GM23248 (cell line): ENCODE measurements at places on chromosomes 3 and 15.

GRCh38 chr3:132317229-132317948, at the start of gene ACP3:
Gene ACP3, plus strand, starts transcription at chr3:132317407. Its CDS starts 50 bp downstream, at chr3:132317457.
- DNase-seq: peak; percentile 77

DNA sequence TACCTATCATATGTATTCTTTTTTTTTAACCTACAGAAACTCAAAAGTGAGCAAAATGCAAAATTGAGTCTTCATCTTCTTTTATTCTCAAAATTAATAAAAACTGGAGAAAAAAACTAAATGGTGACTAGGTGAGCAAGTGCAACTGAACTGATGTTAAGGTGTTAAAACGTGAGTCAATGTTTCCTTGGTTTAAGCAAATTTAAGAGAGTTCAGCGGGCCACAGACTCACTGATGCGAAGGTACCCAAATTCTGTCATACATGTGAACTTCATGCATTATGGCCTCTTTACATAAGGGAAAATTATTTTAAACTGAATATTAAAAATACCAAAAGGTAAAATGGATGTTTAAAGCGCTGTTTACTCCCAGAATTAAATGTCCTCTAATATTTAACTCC, 206.6 kb downstream of the FOXP1 start:
- no peak for DNase-seq

- DNase-seq: peak; percentile 44
Measured at GRCh38 chr3:114686621-114687020, 392.8 kb downstream of the TIGIT start.

DNA sequence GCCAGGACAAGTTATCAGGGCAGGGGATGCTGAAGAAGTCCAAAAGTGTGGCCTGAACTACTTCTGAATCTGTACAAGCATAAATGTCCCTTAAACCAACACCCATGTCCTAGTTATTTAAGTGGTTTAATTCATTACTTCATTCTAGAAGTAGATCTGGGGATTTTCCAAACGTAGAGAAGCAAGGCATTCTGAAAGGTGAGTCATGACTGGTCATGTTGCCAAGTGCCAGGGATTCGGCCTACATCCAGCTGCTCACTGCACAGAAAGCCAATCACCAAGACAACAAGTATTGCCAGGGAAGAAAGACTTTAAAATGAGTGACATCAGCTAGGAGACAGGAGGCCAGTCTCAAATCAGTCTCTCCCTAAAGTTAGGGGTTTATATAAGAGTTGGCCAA, 396.6 kb downstream of the GABRB3 start:
- DNase-seq: peak; percentile 0

GRCh38 chr3:154428286-154429206, 1.4 kb downstream of the GPR149 start:
- peak; percentile 5 for DNase-seq

DNA sequence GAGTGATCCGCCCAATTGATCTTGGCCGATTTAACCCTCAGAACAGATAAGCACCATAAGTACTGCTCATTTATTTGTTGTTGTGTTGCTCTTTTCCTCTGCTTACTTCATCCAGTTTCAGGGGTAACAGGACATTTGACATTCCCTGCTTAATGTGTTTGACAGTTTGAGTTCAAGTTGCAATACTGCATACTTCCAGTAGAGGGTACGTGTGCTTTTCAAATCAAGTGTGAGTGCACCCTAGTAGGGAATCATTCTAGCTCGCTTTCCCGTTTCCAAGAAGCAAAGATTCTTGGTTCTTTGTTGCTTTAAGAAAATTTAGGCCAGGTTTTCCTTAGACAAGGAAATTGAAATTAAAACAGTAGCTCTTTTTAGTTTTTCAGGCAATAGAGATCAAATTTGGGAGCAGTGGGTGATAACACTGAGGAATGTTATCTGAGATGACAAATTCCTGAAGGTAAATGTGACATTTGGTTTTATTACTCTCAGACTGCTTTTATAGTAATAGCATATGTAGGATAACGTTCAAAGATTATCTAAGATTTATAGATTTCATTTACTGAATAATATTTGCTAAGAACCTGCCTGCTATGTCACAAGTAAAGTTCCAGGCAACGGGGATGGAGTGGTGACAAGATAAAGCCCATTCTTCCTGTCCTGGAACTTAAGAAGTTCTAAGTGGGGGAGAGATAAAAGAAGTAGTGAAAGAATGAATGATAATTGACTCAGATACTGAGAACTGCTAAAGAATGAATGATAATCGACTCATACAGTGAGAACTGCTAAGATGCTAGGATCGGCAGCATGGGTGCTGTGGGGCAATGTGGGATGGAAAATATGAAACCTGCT, 73.3 kb downstream of the SYNPR start:
- peak; percentile 80 for DNase-seq

DNA sequence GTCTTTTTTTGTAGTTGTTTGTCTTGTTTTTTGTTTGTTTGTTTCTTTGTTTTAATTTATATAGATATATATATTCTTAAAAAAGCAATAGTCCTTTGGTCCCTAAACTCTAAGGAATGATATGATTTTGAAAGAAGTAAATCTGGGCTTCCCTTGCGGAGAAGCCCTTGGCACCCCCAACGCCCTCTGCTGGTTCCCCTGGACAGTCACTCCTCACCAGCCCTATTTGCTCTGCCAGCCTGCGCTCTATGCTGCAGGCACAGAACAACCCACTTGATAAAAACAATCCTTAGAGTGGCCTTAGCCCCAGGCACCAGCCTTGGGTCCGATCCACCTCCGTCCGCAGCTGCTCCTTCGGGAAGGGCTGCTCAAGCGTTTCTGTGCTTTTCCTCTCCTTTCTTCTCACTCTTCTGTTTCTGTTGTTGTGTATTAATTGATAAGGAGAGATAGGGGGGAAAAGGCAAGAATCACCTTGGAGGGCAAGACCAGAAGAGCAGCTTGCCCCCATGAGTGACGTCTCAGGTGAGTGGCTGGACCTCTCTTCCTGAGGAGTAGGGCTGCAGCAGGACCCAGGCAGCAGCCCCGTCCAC, 13.7 kb upstream of the PARP6 start:
- DNase-seq: peak; percentile 26

DNA sequence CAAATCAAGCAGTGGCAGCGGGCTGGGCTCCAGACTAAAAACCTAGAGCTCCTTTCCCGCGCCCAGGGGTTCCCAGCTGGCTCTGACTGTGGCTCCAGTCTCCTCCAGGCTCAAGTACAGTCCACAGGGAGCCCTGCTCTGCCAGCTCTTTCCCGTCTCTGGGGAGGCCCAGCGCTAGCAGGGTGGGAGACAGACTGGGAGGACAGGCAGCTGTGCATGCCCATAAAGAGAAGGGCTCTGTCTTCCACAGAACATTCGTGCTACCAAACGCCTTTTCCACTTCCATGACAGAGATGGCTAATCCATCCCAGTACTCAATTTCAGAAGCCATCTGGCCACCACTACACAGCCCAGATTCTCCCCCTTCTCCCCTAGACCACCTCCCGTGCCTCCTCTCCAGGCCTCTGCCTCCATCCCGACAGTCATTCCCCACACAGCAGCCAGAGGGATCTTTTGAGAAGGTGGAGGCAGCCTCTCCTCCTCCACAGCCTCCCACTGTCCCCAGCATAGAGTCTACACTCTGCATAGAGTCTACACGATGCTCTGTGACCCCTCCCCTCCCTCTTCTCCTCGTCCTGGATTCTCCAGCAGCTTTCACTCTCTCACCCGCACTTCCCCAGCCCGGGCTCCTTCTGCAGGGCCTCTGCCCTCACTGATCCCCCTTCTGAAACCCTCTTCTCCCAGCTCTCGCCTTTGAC, 6.8 kb upstream of the DUSP7 start:
- no peak for DNase-seq

DNA sequence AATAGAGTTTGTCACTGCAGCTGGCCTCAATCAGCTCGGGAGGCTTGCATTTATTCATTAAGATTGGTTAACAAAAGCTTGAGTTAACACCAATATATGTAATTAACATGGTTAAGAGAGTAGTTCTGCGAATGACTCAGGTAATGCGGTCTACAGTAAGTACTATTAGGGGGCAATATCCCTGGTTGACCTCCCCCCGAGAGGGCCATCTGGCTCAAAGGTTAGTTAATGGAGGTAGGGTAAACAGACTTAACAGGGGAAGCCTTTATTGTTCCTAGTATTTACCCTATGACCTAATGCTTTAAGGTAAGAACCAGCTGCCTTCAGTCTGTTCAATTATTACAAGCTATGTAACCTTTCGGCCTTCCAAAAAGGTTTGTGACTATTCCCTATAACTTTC, 403.3 kb upstream of the SGO1 start:
- DNase-seq: no peak

GRCh38 chr3:48739955-48740823, 23.2 kb upstream of the IP6K2 start:
- DNase-seq: peak; percentile 91

- DNase-seq: no peak
Measured at GRCh38 chr15:67072958-67073357, 7.6 kb downstream of the SMAD3 start.

GRCh38 chr15:49898575-49899283, 220.3 kb downstream of the ATP8B4 start:
- no peak for DNase-seq

DNA sequence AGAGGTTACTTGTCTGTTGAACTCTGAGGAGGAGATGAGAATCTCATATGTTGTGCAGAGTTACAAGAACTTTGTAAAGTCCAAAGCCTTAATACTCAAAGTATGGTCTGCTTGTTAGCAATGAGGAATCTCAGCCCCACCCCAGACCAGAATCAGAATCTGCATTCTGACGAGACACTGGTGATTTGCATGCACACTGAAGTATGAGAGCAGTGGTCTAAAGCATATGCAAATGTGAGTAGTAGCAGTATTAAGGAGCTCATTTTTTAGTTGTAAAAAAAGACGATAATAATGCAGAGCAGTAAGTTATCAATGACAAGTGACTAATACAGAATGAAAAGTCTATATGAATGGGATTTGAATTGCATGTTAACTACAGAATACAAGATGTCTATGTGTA, 327.7 kb downstream of the RYR3 start:
- DNase-seq: no peak

DNA sequence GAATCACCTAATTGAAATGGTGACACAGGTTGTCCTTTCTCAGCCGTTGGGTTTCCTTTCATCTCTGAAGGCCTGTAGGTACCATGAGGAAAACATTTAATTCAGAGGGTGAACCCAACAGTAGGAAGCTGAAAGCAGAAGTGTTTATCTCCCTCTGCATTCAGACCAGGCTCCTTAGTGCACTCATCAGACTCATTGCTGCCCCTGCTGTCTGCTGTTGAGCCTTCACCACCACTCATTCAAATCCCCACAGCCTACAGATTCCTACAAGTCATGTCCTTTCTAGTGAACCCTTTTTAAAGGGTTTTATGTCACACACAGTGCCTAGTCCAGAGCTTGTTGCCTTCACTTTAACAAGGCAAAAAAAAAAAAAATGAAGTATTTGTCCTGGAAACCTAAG, 13.4 kb downstream of the WDR48 start:
- DNase-seq: peak; percentile 78

DNA sequence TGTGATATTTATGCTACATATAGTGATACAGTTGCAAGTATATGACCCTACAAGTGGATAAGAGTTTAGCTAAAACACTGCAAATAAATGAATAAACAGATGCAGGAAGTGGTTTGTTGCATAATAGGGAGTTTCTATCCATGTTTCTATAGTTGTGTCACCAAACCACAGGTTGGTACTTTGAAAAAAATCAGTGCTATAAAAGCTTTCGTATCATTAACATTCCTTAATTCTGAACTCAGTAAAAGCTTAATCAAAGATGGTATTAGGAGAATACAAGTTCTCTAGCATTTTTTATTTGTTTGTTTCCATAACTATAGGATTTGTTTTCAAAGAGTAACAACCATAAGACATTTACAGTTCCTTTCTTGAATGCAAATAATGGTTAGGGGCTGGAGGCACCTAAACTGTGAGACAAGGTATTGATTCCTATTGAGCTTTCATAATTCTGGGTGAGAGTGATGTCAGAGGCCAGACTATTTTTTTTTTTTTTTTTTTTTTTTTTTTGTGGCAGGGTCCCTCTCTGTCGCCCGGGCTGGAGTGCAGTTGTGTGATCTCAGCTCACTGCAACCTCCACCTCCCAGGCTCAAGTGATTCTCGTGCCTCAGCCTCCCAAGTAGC, 29.6 kb downstream of the CPOX start:
- peak; percentile 77 for DNase-seq

GRCh38 chr3:196694202-196694638, 17.8 kb downstream of the CEP19 start:
- DNase-seq: peak; percentile 54

- DNase-seq: no peak
Measured at GRCh38 chr3:31596176-31596575, 63.5 kb downstream of the STT3B start.

- no peak for DNase-seq
Measured at GRCh38 chr3:133455960-133456359, 56.1 kb downstream of the BFSP2 start.

DNA sequence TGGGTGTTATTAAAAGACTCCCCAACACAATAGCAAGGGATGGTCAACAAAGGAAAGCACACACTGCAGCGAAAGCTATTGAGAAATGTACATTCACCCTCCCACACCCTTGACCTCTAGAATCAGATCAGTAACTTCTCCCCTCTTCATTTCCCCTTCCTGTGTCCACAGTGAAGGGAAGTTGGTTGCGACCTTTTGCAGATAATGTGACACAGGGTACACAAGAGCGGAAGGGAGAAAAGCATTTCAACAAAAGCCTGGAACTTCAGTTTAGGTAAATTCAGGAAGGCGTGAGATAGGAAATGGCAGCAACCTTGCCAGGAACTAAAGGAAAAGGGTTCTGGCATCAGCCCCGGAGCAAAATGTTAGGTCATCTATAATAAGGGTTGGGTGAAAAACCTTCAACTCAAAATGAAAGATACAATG, 899.8 kb downstream of the MCTP2 start:
- no peak for DNase-seq

GRCh38 chr3:124760601-124761000, 30.3 kb downstream of the UMPS start:
- DNase-seq: peak; percentile 78

- peak; percentile 75 for DNase-seq
Measured at GRCh38 chr3:190696777-190697501, 165.6 kb downstream of the GMNC start.

DNA sequence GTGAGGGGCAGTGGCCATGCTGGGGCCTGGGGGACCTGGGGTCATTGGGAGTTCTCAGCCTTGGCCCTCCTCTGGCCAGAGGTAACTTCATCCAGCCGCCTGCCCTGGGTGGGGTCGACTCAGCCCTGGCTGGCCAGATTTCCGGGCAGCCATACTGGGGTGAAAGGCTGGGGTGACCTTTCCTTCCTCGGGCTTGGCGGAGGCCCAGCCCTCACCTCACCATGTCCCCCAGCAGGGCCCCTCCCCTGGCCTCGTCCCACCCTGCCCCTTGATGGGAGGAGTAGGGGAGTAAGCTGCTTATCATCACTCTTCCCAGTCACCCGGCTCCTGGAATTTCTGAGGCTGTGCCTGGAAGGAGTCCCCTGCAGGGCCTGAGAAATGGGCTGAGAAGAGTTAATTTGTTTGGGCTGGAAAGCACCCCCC, 5.4 kb downstream of the SEMA3F start:
- DNase-seq: no peak

GRCh38 chr3:162338514-162338913, 841.9 kb downstream of the OTOL1 start:
- DNase-seq: no peak

- no peak for DNase-seq
Measured at GRCh38 chr15:49678655-49679054, 57.8 kb downstream of the DTWD1 start.
